Stimulated activated CD4-positive, alpha-beta T cell treated with anti-CD3 and anti-CD28 coated beads, Interleukin-12 subunit alpha, Interleukin-12 subunit beta, amount 100 ng/mL, for 48 hours (primary cell): ENCODE measurements at places on chromosomes 13 and 19.

GRCh38 chr19:2774083-2774679 lies 8.9 kb downstream of the SGTA start:
- no peak for DNase-seq

DNA sequence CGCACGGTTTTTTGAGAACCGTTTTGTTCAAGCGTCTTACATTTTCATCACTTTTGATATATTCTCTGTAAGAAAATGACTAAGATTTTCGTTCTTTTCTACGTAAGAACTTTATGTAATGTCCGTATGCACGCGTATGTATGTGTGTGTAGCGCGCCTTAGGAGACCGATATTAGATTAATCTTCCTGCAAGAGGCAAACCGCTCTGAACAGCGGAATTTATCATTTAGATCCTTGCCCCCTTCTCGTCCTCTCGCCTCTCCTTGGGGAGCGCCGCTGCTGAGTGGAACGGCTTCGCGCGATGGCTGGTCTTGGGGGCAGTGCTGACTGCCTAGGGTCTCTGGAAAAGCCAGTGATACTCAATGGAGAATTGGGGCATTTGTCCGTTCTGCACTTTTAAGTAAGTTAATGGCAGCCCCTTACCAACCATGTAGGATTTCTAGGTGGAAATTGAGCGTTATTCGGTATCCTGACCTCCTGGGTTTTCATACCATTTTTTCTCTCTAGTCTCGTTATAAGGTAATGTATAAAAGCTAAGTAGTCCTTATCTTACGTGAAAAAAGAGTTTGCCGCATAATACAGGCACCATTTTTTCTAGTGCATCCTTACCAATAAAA lies 4.7 kb downstream of the MAB21L1 start:
- DNase-seq: no peak

GRCh38 chr13:97761796-97762540 lies 191.5 kb upstream of the IPO5 start:
- DNase-seq: no peak

DNA sequence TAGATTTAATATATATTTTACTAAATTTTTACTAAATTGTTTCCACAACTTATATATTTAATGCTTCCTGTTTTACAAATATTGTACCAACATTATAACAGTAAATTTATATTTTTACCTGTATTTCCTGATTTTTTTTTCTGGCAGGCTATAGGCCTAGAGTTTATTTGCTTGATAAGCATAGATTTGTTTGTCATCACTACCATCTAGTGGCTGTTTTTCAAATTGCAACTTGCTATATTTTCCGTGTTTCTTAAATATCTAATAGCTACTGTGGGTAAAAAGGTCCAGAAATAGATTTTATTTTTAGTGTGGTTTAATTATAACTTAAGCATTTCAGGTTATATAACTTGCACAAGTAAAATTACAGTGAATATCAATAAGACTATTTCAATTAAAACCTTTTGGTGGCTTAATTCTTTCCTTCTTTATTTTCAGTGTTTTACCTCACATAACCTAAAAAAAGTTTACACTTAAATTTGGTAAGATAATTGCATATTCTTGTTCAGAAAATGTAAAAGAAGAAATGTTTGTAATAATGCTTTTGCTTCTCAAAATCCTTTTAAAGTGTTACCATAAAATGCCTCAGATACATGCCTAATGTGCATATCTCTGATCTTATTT lies 60.6 kb downstream of the NDFIP2 start:
- peak; percentile 68 for DNase-seq

GRCh38 chr19:5434970-5435641 lies 20.1 kb upstream of the ZNRF4 start:
- DNase-seq: peak; percentile 21

DNA sequence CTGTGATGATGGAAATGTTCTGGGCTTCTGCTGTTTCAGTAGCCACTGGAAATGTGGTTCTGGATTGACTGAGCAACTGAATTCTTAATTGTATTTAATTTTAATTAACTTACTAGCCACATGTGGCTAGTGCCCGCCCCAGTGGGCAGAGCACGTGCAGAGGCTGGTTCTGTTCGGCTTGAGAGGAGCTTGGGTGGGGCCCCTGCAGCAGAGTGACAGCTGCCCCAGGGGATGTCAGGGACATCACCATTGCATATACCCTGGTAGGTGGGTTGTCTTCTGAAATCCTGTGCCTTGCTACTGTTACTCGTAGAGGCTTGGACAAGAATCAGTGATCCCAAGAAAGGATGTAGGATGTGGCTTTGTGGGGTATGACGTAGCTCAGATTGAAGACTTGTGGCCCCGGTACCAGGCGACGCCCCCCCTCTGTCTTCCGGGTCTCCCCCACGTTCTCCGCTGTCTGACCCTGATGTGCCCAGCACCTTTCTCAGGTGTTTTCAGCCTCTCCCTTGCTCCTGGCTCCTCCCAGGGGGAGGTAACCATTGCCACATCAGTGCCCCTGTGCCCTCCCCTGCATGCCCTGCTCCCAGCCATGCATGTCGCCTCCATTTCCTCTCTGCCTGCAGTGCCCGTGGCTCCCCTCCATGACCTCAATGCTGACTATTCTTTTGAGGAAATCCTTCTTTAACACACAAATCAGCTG lies 102.6 kb upstream of the RNF113B start:
- no peak for DNase-seq

- no peak for DNase-seq
These were observed 463 bp upstream of the TSC22D1 start for GRCh38 chr13:44576351-44577235.

- no peak for DNase-seq
These were observed 44.5 kb downstream of the RUBCNL start for GRCh38 chr13:46342538-46342937.

GRCh38 chr19:14941189-14941588 lies at the start of gene OR7C2:
OR7C2 (plus strand) TSS chr19:14941489; CDS start chr19:14941489, 0 bp downstream.
- no peak for DNase-seq

DNA sequence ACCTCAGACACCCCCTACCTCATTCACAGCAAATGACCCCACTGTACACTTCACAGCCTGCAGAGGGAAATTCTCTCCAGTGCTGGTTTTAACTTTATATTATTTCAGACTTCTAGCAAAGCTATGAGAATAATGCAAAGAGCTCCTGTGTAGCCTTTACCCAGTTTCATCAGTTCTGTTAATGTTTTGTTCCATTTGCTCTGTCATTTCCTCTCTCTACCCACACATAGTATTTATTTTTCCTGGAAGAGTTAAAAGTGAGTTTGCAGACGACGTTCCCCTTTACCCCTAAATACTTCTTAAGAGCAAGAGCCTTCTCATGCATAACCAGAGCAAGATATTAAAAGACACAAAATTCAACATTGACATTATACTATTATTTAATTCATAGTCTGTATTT lies 49.9 kb upstream of the ADGRE1 start:
- DNase-seq: no peak

- no peak for DNase-seq
These were observed 95.2 kb downstream of the PCCA start for GRCh38 chr13:100184095-100184494.

DNA sequence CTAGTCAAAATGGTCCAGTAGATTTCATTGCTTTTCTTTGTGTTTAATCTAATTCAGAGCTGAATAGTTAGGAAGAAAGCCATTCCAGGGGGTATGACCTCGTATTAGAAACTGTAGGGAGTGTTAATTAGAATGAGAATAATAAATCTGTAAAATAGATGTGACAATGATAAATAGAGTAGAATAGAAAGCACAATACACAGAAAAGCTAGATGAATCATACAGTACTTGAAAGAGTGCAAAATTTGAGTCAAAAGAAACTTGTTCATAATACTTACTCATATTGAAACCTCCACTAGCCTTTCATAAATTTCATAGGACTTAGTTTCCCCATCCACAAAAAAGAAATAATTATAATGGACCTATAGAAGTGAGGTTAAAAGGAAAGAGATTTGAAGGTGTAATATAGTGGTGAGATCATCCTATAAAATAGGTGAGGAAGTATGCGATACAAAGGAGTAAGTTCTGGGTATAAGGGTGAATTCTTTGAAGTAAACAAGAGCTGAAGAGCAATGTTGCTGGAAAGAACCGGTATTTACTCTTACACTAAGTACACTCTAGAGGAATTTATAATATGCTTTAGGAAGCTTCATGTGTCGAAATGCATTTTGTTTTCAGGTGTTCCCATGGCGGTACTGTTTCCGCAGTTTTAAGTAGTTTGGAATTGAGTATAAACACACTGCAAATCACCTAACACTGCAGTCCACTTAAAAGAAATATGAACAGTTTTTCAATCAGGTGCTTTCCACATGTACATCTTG lies 21.9 kb downstream of the PCDH17 start:
- no peak for DNase-seq

DNA sequence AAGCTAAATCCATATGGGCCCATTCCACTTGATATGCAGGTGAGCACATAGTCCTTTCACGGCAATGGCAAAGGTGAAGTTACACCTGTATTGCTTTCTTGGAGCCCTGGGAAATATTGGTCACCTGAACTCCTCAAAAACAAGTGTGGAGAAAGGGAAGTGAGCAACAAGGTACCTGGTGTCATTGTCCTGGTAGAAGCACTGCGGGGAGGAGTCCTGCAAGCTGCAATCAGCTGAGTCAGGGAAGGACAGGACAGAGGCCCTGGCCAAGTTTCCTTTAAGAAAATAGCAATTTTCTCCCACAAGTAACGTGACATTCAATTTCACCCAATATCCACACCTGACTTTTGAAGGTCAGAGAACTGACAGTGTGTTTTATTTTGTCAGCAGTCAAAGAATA lies 389.1 kb downstream of the IRS2 start:
- DNase-seq: no peak

DNA sequence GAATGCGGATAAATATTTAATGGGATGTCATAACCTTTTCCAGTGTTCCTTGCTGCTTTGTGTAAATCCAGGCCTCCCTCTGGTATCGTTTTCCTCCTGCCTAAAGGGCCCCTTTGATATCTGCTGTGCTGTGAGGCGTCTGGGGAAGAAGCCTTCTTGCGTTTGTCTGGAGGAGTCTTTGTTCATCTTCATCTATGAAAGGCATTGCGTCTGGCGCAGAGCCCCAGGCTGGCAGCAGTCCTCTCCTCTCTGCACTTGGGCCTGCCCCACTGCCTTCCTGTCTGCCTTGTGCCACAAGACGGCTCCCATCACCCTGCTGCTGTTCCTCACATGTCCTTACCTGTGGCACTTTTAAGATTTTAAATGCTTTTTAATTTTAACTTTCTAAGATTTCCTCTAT lies 9.8 kb downstream of the PROZ start:
- no peak for DNase-seq

- DNase-seq: peak; percentile 25
These were observed 3.9 kb downstream of the TMEM147 start for GRCh38 chr19:35549174-35549788.

DNA sequence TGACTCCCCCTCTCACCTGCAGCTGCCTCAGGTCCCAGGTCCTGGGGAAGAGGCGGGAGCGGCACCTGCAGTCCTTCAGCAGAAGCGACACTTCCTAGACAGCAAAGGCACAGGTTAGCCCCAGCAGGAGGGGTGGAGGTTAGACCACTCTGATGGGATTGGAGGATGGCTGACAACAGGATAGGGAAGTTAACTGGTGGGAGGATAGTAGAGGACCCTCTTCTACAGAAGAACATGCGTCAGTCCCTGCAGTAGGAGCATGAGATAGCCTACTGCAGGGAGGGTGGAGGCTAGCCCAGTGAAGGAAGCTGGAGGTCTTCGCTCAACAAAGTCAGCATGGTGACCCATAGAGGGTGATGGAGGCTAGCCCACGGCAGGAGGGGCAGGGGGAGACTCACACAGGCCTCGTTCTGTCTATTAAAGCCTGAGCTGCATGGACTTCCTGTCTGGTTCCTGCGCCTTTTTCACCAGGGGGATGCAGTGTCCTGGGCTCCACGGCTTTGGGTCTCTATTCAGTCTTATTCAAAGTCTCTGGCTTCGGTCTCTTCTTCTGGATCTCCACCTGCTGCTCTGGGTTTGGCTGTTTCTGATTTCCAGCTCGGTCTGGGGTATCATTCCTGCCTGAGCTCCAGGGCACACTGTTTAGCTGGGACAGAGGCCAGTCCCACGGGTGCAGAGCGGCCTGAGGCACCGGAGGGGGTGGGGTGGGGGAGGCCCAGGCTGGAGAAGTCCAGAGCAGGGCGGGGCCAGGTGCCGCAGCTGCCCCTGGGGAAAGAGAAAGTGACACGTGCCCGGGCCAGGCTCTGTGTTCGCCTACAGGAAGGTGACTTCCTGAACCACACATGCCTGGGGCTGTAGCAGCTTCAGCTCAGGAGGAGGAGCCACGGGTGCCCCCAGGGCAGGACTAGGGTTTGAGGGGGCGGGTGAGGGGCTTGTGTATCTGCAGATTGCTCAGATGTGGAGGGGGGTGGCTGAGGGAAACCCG lies 7.3 kb downstream of the IFNL3 start:
- no peak for DNase-seq

GRCh38 chr19:55525289-55526101 lies 11.4 kb downstream of the SBK2 start:
- no peak for DNase-seq

DNA sequence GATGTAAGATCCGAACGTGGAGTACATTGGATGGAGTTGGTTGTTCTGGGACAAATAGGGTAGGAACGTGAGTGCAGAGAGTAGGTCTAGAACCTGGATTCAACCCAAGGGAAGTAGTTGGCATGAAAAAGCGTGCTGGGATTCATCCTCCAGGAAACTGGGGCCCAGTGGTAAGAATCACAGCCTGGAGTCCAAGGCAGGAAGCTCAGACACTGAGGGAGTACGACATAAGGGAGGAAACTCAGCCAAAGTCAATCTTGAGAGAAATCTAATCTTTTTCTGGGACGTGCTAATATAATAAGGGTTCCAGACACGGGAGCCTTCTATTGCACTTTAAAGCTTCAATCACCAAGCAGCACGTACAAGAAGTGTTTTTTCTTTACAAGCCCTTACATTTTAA lies 46.4 kb downstream of the DLEU7 start:
- no peak for DNase-seq

DNA sequence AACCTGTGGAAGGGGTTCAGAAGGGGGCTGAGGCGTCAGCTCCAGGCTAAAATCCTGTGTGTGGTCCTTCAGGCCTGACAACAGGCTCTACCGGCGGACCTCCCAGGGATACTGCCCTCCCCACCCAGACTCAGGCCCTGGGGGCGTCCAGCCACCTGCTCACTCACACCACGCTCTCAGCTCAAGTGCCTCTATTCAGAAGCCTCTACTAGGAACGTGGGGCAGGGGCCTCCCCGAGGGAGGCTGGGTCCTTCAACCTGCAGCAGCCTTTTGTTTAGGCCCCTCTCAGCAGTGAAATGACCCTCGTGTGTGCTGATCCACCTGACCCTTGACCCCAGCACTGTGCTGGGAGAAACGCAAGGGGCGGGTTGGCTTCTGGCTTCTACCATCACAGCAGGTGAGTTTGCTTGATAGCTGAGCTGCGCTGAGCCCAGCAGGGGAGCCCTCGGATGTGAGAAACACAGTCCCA lies 10.6 kb downstream of the PLPP2 start:
- no peak for DNase-seq

- DNase-seq: no peak
These were observed 26.3 kb upstream of the DCLK1 start for GRCh38 chr13:36157480-36157879.
